ENCODE measurements at places on chromosomes 5 and 9.

DNA sequence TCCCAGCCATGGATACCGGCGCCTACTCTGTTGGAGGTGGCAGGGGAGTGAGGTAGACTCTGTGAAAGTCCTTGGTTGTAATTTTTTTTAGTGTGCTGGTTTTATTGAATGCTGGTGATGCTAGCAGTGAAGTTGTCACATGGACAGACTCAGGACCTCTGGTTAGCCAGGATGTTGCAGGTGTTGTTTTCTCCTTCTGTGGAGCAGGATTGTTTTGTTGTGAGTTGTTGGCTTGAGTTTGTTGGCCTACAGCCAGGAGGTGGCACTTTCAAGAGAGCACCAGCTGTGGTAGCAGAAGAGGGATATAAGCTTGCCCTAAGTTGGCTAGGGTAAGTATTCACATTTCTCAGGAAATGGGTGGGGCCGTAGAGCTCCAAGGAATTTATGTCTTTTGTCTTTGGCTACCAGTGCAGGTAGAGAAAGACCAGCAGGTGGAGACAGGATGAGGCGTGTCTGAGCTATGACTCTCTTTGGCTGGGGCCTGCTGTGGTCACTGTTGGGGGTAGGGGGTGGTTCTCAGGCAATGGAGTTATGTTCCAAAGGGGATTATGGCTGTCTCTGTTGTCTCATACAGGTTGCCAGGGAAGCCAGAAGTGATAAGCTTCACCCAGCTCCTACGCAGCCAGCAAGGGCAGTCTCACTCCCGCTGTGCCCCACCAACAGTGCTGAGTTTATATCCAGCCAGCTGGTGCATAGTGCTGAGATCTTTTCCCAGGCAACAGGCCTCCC is 248.7 kb downstream of the TAF11L14 start:
- no peak for DNase-seq

DNA sequence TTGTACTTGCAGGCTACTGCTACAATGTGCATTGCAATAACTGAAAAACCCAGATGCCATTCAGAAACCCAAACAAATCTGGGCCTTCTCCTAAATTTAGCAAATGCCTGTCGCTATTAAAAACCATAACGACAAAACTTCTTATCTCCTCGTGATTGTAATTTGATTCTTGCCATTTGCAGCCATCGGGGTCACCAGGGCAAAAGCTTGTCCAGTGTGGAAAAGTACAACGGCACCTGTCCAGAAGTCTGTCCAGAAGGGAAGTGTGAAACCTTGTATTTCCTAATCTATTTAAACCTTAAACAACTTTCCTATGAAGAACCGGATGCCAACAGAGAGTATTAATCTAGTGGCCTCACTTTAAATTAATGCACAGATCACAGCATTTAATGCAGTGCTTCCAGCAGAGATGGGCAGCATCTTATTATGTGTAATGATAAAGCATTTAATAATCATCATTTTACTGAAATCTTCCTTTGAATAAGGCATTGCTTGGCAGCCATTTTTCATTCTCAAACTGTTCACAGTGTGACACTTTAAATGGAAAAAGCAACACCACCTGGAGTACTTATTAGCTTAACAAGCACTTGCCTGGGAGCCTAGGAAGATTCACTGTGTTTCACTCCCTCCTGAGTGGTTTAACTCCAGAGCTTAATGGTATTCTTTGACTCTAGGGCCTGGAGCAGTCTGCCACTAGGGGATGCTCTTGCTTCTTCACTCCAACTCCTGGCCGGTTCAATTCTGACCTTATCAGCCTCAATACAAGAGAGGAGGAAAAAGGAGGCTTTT is 4.9 kb upstream of the C7 start:
- DNase-seq, result peak; percentile 4

- DNase-seq, result no peak
Measured at GRCh38 chr5:173866243-173866857, 21.8 kb upstream of the CPEB4 start.

- DNase-seq, result no peak
Measured at GRCh38 chr5:33489481-33490067, 48.8 kb downstream of the TARS1 start.

DNA sequence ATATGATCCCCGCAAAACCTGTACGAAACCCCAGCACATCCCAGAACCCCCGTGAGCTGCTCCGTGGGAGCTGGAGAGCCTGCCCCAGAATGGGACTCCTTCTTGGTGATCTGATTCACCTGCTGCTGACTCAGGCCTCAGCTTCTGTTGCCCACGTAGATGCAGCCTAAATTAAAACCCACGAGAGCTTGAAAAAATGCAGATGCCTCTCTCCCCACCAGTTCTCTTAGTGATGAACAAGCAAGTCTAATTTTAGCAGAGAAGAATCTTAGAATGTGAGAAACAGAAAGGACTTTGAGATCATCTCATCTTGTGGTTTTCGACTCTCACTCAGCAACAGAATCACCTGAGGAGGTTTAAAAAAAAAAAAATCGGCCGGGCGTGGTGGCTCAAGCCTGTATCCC is 57.6 kb downstream of the TMOD1 start:
- peak; percentile 2 for DNase-seq

DNA sequence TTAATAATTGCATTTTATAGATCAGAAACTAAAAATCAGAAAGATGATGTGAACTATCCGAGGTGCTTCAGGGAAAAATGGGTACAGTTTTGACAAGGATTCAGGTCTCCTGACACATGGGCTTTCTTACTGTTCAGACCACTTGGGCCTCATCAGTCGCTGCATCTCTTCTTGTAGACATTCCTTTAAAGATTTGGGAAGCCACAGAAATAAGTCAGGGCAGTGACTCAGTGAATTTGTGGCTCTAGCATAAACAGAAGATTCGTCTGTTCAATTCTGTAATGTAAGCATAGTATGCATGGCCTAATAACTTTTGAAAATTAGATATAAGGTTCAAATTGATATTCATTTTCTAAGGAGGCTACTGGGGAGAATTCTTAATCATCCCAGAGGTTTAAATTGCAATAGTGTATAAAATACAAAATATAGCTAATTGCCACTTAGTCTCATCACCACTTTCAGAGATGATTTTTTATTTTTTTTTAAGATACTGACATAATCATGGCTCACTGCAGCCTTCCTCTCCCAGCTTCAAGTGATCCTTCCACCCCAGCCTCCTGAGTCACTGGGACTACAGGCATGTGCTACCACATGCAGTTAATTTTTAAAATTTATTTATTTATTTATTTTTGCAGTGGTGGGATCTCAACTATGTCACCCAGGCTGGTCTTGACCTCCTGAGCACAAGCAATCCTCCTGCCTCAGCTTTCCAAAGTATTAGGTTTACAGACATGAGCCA is 48.9 kb downstream of the RASEF start:
- no peak for DNase-seq

GRCh38 chr9:18060269-18060934 is 413.6 kb upstream of the ADAMTSL1 start:
- no peak for DNase-seq

DNA sequence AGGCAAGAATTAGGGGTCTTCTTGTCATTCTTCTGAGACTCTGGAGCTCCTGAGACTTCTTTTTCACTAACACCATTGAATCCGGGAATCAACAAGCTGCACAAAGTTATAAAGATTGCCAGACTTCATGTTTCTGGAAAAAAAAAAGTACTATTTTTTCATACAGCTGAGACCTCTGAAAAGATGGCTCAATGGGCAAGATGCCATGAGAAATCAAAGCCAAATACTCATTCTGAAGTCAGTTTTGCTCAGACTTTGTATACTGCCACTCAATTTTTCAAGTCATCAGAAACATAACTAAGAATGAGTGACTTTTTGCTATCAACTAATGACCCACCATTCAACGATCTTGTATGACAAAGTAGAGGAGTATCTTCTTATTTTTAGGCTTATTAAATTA is 512.0 kb downstream of the RAB3C start:
- no peak for DNase-seq

- DNase-seq, result no peak
Measured at GRCh38 chr9:31393240-31393639, 991.2 kb upstream of the ACO1 start.

DNA sequence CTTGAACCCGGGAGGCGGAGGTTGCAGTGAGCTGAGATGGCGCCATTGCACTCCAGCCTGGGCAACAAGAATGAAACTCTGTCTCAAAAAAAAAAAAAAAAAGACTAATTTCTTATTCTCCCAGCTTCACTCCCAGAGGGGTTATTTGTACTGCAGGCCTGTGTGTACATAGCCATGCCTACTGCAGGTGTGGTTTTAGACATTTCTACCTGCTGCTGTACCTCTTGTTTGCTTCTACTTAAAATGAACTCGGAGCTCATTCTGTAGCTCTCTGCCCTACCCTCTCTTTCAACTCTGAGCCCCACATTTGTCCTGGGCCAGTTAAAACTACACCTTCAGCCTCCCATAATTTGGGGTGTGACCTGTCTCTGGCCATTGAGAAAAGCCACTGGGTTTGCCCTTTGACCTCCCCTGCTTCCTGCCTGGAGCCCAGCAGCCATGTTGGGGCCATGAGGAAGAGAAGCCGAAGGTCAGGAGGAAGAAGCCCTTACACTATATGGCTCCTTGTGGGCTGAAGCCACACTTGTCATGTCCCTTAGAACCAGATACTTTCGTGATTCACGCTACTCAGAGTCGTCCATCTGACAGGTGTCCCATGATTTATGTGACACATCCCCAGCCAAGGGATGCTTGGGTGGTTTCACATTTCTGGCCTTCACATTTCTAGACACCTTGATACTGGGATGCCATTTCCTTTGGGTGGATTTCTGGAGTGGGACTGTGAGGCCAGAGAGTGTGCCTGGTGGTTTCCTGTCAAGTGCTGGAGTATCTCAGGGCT is 9.4 kb upstream of the CARD19 start:
- no peak for DNase-seq

GRCh38 chr5:32042551-32042961 is 131.6 kb downstream of the GOLPH3 start:
- no peak for DNase-seq

DNA sequence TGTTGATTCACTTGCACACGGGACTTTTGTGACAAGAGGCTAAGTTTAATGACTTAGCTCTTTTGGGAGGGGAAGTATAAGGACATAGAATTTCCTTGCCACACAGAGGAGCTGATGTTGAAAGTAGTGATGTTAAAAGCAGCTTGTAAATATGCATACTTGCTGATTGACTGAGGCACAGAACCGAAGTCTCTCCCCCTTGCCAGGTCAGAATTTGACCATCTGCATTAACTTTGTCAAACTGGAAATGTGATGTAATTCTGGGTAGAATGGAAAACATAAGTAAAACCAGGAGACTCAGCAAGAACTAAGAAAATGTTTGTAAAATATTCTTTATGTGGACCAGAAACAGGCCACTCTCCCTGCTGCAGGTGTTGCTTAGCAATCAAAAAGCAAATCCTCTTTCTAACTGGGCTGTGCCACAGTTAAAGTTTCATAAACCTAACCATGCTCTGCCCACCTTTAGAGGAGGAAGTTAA is 284.2 kb downstream of the NR3C1 start:
- no peak for DNase-seq

DNA sequence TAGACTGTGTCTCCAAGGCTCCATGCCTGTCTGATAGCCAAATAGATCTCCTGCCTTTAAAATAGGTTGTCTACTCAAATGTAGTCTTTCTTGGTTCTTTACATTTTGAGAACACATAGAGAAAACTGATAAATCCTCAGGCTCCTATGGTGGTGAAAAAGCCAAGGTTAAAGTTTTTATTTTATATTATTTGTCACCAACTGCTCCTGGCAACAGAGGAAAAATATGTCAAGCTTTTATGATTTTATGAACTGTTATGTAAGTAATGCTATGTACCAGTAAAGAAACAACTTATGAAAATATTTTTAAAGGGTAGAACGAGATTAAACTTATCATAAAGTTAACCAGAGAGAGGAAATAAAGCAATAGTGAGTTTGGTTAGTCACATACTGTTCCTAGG is 222.8 kb downstream of the NR2F1-AS1 start:
- DNase-seq, result no peak

DNA sequence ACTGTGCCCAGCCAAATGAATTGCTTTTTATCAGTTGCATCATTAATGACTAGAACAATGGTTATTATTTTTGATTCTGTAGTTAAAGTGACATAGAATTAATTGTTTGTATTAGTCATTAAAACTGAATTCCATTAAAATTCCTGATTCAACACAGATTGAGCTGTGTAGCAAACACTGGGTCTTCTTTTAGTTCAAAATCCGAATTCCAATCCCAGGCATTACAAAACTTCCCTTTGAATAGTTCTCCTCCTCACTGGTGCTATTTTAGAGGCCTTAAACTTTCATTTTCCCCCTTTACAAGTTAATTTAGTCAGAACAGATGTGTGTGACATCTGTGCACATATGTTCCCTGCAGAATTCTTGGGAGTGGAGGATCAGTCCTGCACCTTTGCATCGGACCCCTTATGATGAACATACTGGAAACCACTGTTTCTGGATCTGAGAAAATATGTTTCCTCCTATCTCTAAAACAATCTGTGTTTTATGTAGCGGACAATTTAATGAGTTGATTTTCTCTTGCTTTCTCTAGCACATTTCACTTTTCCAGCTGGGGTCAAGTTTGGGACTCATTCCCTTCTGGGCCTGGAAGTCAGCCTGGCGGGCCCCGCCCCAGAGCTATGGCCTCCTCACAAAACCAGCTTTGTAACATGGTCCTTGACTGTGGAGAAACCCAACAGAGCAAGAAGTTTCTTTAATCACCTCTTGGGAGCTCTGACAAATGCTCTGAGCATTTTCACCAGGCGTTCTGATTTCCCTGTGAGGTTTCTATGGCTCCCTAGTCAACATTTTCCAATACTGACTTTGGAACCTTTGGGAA is 87.9 kb upstream of the MAMDC2 start:
- DNase-seq, result no peak

DNA sequence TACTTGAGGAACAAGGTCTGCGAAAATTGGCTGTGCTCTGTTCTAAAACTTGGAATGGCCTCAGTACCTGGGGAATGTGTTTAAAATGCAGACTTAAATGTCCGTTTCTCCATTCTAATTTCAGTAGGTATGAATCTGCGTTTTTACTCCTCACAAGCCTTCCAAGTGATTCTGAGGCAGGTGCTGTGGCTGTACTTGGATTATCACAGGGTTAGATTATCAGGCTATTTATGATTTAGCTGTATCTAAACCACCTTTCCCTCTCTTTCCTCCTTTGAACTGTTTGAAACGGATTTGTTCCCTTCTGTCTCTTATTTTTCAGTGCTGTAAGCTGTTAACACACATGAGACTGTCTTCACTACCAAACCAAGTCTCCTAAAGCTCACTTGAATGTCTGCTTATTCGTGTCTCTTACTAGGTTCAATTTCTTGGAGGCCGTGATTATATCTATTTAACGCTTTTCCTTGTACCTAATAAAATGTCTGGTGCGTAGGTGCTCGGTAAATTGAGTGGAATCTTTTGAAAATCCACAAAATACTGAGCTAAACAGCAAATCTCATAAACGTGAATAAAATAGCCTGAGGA is 714 bp upstream of the CETN3 start:
- no peak for DNase-seq

DNA sequence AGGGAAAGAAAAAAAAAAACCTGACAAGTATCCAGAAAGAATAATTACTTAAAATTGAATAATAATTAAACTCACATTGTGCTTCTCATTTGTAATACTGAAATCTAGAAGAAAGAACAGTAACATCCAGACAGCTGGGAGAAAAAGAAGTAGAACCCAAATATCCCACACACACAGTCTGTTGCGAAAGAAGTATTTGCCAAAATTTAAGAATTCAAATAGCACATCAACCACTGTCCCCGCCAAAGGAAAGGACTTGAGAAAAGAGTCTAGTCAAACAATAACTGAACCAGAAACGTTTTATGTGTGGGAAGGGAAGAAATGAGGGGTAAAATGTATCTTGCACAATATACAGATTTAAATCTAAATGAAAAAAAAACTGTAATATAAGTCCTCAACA is 202.8 kb downstream of the MLLT3 start:
- no peak for DNase-seq

- DNase-seq, result no peak
Measured at GRCh38 chr9:38309324-38310195, 82.9 kb upstream of the ALDH1B1 start.
